ENCODE measurements at places on chromosomes 1 and 21.

- no peak for DNase-seq
These were observed 597.3 kb upstream of the PLXNA2 start for GRCh38 chr1:208841436-208841835.

- DNase-seq = no peak
These were observed 13.4 kb upstream of the AGTRAP start for GRCh38 chr1:11722538-11722937.

DNA sequence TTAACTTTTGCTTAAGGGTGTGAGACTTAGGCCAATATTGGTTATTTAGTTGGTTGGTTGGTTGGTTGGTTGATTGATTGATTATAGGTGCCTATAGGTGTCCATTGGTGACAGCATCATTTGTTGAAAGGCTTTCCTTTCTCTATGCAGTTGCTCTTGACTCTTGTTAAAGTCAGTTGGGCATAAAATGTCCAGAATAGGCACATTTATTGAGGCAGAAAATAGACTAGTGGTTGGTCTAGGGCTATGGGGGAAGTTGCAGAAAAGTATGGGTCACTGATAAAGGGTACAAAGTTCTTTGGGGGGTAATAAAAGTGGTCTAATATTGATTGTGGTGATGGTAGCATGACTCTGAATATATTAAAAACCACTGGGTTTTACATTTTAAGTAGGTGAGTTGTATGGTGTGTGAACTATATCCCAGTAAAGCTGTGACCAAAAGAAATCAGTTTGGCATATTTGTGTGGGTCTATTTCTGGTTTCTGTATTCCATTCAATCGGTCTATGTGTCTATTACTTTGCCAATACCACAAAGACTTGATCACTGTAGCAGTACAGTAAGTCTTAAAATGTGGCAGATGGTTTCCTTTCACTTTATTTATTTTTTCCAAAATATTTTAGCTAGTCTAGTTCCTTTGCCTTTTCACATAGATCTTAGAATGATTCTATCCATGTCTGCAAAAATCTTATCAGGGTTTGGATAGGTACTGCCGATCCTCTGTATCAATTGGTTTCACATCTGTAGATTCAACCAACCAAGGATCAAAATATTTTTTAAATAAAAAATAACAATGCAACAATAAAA is 63.0 kb downstream of the ATP1A1 start:
- DNase-seq = no peak

DNA sequence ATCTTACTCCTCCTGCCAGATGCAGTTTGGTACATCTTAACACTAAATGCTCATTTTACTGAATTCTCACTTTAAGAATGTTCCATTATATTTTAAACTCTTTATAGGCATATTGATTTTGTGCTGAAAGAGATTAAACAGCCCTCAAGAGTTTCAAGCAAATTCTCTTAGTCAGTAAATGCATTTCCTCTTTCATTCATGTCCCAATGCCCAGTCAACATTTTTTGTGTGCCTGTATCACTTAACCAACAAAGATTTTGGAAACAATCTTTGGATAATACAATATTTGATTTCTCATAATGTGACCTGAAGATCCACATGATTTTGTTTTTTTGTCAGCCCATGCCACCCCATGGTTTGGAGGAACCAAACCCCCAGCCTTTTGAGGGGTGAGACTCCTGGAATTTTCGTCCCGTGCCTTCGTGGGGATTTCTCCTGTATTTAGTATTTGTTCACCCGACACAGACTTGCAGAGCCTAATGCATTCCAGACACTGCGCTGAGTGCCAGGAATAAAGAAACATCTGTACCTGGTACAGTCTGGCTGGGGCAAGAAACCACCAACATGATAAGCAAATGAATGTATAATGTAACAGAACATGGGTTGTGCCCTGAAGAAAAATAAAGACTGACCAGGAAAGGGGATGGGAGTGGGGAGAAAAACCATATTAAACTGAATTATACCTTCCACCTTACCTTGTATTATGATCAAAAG is 47.1 kb upstream of the ETS2 start:
- DNase-seq = no peak

DNA sequence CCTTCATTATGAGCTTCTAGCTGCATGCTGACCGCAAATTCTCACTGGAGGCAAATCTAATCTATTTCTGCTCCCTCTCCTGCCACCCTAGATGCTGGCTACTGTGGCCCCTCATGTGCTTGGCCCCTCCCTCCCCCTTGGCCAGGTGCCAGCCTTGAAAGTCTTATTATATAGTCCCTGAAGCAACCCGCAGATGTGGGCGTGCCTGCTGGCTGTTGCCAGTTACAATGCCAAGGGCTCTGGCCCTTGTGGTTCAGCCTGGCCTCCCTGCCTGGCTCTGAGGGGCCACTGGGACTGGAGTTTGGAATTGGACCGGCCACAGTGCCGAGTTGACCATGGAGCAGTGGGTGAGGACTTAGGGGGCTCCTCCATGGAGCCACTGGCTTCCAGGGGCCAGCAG is 78.9 kb upstream of the ACTRT2 start:
- DNase-seq = no peak

GRCh38 chr1:29675481-29676263 is 439.4 kb downstream of the PTPRU start:
- no peak for DNase-seq
